ENCODE measurements at places on chromosomes 11 and 22.
A peak's percentile ranks its signal among the peaks of the same experiment; 100 is the strongest.

- no peak for DNase-seq
Observed at GRCh38 chr22:37362621-37363020, 64.7 kb downstream of the ELFN2 start.

GRCh38 chr11:13208921-13209320 lies 68.7 kb upstream of the BMAL1 start:
- no peak for DNase-seq

DNA sequence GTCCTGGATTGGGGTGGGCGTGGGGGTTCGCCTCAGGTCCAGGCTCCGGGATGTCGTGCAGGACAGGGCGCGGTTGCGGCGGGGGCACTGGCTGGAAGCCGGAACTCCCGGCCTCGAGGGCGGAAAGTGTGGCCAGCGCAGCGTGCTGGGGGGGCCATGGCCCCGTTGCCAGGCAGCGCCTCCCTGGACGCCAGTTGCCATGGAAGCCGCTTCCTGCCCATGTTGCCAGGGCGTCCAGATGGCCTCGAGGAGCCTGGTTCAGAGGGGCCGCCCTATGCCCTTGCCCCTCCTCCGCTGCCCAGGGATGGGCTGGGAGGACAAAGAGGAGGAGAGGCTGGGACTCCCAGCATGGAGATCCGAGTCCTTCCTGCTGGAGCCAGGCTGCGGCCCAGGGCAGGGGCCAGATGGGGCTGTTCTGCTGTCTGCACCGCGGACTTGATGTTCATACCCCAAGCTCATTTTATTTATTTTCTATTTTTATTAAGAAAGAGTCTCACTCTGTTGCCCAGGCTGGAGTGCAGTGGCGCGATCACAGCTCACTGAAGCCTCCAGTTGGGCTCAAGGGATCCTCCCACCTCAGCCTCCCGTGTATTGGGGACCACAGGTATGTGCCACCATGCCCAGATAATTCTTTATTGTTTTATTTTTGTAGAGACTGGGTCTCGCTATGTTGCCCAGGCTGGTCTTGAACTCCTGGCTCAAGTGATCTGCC lies 4.6 kb upstream of the CCDC188 start:
- peak; percentile 16 for DNase-seq

DNA sequence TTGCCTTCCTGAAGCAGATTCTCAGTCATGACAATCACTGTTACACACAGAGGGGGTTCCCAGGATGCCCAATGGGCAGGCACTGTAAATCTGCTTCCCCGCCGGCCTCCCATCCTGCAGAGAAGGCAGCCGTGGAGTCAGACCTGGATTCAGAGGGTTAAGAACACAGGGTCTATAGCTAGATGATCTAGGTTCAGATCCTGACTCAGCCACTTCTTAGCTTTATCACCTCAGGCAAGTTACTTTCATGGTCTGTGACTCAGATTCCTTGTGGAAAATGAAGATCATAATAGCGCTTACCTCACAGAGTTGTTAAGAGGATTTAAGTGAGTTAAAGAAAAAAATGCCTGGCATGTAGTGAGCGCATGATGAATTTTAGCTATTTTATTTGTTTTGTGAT lies 95.9 kb downstream of the TIMP3 start:
- no peak for DNase-seq

GRCh38 chr11:109521571-109522086 lies 99.6 kb downstream of the C11orf87 start:
- no peak for DNase-seq

GRCh38 chr22:46331496-46331895 lies 4.0 kb upstream of the TRMU start:
- DNase-seq, result no peak

All from activated T-helper 1 cell treated with anti-CD3 and anti-CD28 coated beads, Interleukin-12 subunit alpha, Interleukin-12 subunit beta, Interleukin-2, Interleukin-4 antibody, amounts not matched to agents 30 ng/mL and 10 ng/mL and 1 ng/mL, durations not matched to agents 14 hours and 24 hours and 36 hours (primary cell).